ENCODE measurements at places on chromosomes 7 and 10.

DNA sequence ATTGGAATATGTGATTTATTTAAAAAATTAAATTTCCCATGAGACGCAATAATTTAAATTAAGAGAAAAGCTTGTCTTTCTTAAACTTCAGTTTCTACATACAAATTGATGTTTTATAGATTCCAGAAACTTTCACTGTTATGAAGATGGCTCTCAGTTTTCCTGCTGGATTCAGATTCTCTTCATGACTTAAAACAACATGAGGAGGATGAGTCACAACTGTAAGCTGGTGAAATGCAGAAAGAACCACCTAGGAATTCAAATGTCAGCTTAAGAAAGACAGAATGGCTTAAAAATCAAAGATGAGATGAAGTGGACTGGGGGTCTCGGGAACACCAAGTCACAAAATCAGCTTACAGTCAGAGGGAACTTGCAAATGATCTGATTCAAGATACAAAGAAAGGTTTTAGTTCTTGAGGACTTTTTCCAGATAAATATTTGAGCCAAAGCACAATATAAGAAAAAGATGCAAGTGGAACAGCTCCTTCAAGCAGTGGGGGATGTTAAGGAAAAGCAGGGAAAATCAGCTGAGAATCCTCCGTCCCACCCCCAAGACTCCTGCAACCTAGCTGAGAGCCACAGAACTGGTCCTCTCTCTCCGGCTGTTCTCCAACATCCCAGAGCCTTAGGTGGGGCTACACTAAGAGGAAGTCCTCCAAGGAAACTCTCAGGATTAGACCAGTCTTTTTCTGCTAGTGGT lies 279.8 kb downstream of the KCNMA1 start:
- peak; percentile 78 for DNase-seq

DNA sequence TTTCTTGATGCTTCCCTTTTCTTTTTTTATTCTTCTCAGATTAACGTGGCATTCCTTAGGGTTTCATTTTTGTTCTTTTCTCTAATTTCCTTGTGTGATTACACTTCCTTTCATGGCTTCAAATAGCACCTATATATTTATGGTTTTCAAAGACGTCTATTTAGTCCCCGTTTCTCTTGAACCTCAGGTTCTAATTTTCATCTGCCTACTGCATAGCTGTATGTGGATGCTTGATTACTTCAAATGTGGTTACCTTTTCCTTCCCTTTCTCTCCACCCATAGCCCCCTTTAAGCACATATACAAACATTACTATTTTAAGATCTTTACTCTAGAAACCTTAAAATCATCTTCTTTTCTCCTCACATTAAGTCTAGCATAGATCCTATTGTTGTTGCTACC lies 2.4 kb downstream of the TPST1 start:
- DNase-seq = no peak

DNA sequence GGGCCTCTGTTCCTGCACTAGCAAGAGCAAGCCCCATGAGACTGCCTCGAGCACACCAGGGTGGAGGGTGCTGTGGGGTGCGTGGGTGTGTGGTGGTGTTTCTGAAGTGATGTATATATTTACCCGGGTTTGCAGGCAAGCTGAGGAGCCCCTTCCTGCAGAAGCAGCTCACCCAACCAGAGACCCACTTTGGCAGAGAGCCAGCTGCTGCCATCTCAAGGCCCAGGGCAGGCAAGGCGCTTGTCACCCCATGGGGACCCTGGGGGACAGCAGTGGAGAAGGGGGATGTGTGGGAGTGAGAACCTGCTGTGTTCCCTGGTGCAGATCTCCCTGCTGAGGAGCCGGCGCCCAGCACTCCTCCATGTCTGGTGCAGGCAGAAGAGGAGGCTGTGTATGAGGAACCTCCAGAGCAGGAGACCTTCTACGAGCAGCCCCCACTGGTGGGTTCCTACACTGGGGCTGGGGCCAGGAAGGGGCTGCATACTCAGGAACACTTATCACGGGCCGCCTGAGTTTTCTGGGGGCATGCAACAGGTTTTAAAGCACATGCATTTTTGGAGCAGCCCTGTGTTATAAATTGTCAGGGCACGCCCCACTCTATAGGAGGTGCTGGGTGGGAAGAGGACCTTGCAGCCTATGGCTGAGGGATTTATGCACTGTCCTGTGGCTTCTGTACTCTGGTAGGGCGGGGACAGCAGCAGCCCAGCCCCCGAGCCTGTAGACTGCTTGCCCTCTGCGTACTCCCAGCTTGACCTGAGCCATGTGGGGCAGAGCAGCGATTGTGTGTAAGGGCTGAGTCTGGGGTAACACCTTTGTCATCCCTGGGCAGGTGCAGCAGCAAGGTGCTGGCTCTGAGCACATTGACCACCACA lies 5.9 kb downstream of the PGAM2 start:
- no peak for DNase-seq

DNA sequence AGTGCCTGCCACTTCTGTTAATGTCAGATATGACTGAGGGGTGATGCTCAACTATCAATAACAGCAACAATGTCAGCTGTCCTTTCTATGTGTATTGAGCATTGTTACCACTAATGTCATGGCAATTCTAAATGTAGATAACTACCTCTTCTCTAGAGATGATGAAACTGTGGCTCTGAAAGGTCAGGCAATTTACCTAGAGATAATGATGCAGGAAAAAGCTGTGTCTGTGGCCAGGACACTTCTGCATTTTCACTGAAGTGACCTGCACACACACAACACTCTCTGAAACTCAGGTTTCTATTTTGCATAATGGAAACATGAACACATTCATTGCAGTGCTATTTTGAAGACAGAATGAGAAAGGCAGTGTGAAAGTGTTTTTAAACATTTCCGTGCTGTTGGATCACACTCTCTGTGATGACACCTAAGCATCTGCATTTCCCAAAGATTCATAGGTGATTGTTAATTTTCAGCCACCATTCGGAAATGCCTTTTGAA lies 148.2 kb downstream of the KCND2 start:
- no peak for DNase-seq

DNA sequence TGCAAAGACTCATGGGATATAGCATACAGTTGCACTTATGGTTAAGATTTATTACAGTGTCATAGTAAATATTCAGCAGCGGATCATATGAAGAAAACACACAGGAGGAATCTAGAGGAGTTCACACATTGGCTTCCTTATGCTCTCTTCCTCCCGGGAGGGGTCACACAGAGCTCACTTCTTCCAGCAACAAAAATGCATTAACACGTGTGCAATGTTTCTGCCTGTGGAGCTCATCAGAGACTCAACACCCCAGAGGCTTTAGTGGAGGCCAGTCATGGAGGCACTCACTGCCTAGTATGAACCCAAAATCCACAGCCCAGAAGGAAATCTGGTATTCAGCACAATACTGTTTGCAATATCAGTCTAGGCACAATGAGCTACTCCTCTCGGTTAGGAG lies 202.8 kb upstream of the PRSS1 start:
- DNase-seq = no peak

GRCh38 chr7:116395141-116395791 lies 104.3 kb upstream of the CAV2 start:
- peak; percentile 93 for DNase-seq

All from fibroblast of upper back skin (primary cell).